ENCODE measurements at places on chromosomes 3 and 15.

GRCh38 chr3:8825153-8825825, 55.9 kb upstream of the OXTR start:
- no peak for DNase-seq

DNA sequence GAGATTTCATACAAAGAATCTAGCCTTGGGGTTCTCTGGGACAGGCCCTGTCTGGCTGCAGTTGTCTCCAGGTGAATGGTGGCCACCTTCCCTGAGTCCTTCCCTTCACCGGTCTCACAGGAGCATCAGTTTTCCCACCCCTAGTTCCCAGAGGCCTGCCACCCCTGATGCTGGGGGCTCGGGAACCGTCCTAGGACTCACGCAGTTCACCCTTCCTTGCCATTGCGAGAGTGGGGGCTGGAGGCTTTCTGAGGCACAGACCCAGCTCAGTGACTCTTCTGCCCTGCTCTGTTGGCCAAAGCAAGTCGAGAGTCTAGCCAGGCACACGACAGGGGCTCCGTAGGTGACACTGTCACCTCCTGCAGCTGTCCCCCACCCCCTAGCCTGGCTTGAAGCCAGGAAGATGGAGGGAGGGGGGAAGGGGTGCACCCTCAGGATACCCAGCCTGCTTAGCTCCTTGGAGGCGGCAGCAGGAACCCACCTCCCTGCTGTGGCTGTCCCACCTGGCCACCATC, 130.3 kb downstream of the NUP210 start:
- no peak for DNase-seq

DNA sequence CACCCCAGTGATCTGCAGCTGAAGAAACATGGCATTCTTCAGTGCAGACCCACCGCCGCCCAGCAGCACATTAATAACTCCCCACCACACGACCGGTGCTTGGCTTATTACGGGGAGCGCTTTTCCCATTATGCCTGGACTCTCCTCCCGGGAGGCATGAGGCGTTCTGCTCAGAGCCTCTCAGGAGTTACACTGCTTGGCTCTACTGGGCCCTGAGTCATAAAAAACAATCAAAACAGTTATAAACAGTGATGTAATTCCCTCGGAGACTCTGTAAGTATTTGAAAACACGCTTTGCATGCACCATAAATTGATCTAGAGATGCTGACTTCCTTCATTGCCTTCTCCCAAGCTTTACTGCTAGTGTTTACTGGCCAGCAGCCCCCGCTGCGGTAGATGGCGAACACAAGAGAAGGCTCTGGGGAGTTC, 77.1 kb upstream of the SNRPA1 start:
- DNase-seq: no peak

GRCh38 chr15:29883126-29883525, 60.9 kb upstream of the TJP1 start:
- DNase-seq: no peak

GRCh38 chr3:144197116-144197515, 225.5 kb downstream of the DIPK2A start:
- DNase-seq: no peak

DNA sequence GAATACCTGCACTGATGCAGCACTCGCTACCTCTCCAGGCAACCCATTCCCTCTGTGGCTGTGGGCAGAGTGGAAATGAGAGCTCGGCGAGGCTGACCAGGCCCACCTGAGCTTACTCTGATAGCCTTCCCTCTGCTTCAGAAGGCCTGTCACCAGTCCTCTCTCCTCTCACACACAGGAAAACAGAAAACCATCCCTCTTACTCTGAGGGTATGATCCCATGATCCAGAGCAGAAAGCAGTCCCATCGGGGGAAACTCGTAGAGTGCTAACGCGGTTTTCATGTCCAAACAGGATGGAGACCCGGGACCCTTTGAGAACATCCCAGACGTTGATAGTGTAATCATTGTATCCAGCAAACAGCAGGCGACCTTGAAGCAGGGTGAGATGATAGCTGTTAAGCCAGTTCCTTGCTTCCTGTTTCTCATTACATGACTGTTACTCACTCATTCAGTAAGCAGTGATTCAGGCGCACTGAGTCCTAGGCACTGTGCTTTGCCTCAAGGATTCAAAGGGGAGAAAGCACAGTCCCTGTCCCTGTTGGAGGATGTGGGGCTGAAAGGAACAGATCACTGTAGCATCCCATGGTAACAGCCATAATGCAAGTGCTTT, 11.8 kb upstream of the BCL2L10 start:
- peak; percentile 60 for DNase-seq

DNA sequence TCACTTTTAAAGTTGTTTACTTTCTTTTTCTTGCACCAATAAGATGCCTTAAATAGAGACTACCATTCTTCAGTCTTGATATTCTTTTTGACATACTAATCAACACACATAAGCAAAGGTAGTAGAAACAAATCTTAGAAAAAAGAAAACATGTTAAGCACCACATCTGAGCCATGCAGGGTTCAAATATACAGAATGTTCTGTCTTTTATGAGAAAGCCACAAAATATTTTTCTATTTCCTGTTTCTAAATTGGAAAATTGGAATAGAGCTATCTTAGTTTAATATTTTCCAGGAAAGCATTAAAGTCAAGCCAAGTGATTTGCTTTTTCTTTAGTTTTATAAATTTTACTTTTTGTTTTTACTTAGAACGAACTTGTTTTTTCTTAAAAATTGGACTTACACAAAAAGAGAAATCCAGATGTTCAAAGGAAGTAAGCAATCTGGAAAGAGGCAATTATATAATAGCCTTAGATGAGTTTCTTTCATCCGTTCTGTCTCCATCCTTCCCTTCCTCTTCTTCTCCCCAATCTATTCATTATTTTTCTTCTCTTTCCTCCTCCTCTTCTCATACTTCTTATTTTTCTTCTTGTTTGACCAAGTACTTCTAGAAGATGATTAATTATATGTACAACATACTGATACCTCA, 731.7 kb downstream of the SQOR start:
- DNase-seq: no peak

GRCh38 chr15:58369956-58370355, 61.8 kb upstream of the LIPC start:
- DNase-seq: no peak

DNA sequence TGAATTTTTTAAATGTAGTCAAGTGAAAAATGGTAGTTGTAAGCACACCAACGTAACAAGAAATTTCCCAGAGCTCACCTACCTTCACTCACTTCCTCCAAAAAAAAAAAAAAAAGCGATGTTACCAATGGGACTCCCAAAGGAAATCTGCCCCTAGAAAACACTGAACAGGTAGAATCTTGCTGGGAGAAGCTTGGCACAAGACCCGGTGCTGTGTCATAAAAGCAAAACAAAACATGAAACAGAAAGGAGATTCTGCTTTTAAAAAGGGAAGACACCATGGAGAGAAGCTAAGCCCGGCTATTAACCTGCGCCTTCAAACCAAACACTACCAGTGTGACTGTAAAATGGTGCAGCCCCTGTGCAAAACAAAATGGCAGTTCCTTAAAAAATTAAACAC, 40.5 kb downstream of the PGPEP1L start:
- no peak for DNase-seq

DNA sequence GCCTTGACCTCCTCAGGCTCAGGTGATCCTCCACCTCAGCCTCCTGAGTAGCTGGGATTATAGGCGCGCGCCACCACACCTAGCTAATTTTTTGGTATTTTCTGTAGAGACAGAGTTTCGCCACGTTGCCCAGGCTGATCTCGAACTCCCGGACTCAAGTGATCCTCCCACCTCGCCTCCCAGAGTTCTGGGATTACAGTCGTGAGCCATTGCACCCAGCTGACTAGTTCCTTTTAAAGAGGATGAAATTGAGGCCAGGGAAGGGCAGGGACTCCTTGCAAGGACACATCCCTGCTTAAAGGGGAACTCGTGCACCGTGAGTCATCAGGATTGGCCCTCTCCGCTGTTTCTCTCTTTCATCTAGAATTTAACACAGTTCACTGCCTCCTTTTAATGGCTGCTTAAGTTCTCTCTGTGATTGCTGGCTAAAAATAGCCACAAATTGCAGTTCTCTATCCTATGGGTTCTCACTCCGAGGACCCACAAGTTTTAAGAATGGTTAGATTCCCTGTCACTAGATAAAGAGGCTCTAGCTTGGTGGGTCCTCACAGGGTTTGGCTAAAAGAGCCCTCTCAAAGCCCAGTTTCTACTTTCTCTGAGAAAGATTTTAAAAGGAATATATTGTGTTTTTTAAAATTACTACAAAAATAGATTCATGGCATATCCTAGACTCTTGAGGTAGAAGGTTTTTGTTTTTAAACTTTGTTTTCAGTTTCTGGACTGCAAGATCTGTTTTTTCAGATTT, 1.4 kb downstream of the CRTAP start:
- DNase-seq: no peak

DNA sequence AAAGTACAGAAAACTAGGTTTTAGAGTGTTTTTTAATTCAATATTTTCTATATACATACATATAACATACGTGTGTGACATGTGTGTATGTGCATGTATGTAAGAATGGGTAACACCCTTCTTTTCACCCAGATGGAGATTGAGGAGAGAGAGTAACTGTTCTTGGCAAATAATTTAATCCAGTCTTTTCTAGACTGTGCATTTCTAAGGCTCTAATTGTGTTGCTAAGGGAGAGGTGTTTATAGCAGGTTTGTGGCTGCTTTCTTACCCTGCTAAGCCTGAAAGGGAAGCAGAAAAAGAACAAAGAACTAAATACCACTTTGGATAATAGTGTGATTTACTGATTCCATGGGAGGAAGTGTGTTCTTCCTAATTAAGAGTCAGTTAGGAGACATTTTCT, 46.0 kb upstream of the ALDH1L1 start:
- DNase-seq: no peak

DNA sequence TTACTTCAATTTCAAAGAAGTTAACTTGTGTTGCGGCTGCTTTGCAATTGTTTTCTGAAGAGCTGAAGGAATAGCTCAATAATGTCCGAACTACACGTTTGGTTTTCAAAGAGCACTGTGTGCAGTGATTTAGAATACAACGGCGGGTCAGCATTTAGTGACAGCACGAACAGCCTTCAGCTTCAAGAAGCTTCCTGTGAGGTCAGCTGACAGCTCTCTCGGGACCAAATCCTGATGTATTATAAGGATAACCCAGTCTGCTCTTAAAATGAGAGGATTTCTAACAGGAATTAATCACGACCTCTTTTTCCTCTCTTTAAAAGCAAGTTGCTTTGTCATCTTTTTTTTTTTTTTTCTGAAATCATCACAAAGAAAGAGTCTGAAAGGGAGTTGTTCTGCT, 97.9 kb upstream of the UNC13C start:
- no peak for DNase-seq

DNA sequence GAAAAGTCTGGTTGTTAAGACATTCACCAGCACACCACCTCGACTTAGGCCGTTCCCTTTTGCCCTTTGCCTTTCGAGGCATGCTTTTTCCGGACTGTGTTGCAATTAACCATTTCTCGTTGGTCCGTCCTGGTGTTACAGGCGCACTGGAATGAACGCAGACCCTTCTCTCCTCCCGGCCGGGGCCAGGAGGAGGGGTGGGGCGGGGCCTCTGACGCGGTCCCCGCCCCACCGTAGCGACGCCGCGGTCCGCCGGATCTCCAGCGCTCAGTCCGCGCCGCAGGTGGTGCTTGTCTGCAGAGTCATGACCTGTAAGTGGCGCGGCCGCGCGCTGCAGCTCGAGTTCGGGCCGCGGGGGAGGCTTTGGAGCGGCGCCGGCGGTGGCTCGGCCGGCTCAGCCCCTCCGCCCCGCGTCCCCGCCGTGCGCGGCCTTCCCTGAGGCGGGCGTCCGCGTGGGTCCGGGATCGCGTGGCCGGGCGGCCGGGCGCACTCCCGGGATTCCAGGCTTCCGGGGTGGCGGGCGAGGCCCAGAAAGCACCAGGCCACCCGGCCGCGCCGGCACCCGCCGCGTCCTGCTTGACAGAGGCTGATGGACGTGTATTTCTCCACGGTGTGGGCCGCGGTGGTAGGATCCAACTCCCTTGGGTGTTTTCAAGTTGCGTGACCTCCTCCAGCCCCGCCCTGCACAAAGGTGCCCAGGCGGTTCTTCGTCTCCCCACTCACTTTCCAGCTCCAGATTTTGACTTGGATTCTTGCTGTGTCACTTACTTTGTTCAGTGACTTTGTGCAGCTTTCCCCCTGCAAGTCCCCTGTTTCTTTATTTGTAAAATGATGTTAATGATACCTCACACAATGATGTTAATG, at the start of gene NIT2:
Gene NIT2 (plus strand): TSS at position 270 of the 864 bp plus-strand sequence. CDS start 35 bp downstream, at position 305.
- DNase-seq: peak; percentile 47

GRCh38 chr3:145243875-145244274, 917.1 kb downstream of the PLOD2 start:
- DNase-seq: no peak

DNA sequence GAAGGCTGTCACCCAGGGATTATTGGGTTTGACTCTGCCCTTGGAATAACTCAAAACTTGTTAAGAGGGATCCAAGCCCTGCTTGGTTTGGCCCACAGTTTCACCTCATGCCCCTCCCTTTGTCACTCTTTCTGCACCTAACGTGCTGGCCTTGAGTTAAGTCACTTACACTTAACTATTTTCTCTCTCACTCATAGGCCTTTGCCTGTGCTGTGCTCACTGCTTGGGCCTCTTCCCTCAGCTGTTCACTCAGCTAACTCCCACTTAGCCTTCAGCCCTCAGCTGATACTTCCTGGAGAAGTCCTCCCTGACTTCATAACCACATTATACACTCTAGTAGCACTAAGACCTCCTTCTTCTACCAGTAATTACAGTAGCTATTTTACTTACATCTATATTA, 133.3 kb downstream of the CMSS1 start:
- DNase-seq: no peak

DNA sequence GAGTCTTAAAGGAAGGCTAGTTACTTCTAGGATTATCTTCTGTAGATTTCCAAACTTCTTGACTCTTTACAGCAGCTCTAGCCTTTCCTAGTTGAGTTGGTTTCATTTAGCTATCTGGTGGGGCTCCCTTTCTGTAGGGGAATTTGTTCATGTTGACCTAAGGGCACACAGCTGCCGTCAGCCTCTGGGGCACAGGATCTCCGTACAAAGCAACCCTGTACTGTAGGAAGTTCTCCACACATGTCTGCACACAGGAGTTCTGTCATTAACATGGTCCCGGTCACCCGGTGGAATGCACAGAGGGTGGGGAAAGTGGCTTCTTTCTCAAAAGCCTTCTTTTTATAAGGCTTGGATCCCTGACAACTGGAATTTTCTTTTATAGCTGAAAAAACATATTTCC, 88.7 kb upstream of the TNIK start:
- no peak for DNase-seq

- no peak for DNase-seq
Measured at GRCh38 chr3:194314388-194315068, 36.6 kb downstream of the CPN2 start.

DNA sequence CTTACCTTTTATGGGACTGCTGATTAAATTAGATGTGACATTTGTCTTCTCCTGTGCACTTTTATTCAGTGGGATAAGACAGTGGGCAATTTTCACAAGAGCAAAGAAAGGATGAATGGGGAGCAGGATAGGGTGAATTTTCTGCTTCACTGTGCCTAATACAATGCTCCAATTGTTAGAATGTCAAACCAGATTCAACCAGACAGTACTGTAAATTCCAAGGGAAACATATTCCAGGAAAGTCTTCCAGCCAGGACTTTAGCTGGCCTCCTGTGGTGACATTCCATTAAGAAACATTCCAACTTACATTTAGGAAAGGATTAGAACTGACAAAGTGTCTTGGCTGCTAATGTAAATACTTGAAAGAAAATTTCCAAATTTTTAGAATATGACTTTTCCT, 100.1 kb upstream of the PROK2 start:
- no peak for DNase-seq

GRCh38 chr3:177427540-177427939, 230.3 kb upstream of the TBL1XR1 start:
- DNase-seq: no peak
